Renal cortex interstitium (tissue), 15 donors: ENCODE measurements at places on chromosomes 16 and 17. TPM values are rescaled to one million over a fixed set of nuclear protein-coding genes. Genes with fewer than 3 reads are reported as not detected.

Gene MMP2
- polyA plus RNA-seq, result 271 TPM

Gene ITGAD
- 0.22 TPM for polyA plus RNA-seq

Gene EFNB3
- polyA plus RNA-seq, result 27.6 TPM

Gene ZNF652
- polyA plus RNA-seq, result 30.4 TPM

DNA sequence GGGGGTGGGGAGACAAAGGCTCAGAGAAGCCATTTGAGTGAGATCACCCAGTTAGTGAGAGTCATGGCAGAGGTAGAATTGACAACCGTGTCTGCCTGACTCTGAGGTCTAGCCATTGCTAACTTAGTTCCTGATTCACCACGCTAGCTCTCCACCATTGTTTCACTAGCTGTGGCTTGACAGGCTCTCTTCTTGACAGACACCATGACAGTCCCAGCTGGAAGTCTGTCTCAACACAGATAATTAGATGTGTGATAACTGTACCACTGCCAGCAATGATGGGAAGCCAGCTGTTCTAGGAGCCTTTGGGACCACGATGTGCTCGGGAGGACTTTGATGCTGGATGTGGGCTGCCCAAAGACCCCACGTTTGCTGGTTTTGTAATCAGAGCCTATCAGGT, 170.5 kb upstream of the CACNG3 start:
- DNase-seq, result no peak

DNA sequence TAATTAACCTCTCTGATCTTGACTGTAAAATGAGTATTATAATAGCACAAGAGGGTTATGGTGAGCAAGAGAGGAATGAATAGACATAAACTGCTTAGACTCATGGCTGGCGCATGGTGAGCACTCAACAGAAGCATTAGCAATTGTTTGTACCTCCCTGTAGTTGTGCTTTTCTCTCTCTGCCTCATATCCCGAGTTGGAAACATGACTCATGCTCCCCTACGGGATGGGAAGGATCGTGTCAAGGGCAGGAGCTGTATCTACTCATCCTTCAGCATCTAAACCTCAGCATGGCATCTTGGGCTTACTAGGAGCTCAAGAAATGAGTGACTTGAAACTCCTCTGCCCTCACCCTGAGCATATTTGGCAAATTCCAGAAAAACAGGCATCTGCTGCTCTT, 299.6 kb downstream of the MAP2K4 start:
- no peak for DNase-seq

DNA sequence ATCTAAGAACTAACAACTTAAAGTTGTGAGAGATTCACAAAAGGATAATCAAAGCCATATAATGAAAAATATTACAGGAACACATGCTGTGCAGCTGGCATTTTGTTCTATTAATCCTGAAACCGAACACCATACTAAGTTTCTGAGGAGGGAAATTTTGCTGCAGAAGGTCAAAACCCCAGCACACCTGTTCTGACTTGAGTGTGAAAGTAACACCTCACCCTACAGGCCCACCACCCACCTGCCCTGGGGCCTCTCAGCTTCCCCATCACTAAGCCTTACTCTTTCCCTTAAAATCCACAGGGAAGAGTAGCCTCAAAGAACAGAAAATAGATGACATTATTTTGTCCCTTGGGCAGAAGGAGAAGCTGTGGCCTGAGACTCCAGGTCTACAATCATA, 44.8 kb downstream of the STAT5A start:
- no peak for DNase-seq

DNA sequence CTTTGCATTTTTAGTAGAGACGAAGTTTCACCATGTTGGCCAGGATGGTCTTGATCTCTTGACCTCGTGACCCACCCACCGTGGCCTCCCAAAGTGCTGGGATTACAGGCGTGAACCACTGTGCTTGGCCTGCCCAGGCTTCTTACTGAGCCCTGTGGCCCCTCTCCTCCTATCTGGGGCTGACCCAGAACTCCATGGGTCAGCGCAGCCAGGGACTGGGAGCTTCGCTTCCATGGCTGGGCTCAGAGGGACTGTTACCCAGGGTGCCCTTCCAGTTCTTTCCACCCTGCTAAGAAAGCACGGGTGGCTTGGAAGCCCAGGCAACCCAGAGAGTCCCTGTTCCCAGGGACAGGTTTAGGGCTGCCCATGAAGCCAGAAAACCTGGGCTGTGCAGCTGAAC, 28.2 kb downstream of the SHISA6 start:
- no peak for DNase-seq

DNA sequence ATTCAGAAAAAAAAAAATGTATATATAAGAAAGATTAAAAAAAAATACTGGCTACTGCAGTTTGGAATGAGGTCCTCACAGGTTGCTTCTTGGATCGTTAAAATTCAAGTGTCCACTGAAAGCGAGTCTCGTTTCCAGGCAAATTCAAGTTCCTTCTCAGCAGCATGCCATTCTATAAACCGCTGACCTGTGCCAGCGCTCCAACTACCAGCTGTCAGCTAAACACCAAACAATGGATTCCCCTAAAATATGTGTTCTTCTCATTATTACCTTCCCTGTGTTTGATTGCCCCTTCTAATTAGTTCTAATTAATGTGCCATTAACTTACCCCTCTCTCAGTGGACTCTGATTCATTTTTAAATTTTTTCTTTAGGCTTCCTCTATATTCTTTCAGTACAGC, 92.4 kb downstream of the DNAH9 start:
- no peak for DNase-seq
